Mucosa of gallbladder (tissue), 1 donor: ENCODE measurements at places on chromosomes 1 and 21. TPM values are rescaled to one million over a fixed set of nuclear protein-coding genes. Genes with fewer than 3 reads are reported as not detected.

The SELP gene
- total RNA-seq: 12.6 TPM

The AGT gene
- 341 TPM for total RNA-seq

The FCGR2B gene
- total RNA-seq: 19.4 TPM

The KIAA1614 gene
- total RNA-seq: 7.7 TPM

The ADAM30 gene
- total RNA-seq: not detected
